Activated CD8-positive, alpha-beta memory T cell treated with anti-CD3 and anti-CD28 coated beads for 4 hours (primary cell): ENCODE measurements at places on chromosomes 13 and 19.

DNA sequence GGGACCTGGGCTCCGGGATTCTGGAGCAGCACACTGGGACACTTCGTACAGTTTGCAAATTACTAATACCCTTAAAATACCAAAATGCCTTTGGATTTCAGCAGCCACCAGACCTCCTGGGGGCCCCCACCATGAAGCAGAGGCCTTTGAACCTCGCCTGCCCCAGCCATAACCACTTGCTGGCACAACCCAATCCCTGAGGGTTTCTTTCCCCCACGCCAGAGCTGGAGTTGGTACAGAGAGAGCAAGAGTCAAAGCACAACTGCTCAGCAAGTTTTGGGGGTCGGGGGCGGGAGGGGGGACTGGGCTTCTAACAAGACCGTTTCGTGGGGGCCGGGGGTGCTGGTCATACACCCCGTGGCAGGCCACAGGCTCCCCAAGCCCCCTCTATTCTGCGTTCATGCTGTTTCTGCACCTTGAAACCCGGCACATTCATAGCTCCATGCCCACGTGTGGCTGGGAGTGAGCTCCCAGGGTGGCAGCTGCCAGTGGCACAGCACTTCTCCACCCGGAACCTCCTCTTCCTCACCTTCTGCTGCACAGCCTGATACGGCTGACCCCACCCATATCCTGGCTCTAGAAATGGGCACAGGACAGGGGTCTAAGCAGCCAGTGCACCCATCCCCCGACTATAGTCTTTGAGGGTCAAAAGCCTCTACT is 17.1 kb downstream of the PLEKHF1 start:
- no peak for DNase-seq

DNA sequence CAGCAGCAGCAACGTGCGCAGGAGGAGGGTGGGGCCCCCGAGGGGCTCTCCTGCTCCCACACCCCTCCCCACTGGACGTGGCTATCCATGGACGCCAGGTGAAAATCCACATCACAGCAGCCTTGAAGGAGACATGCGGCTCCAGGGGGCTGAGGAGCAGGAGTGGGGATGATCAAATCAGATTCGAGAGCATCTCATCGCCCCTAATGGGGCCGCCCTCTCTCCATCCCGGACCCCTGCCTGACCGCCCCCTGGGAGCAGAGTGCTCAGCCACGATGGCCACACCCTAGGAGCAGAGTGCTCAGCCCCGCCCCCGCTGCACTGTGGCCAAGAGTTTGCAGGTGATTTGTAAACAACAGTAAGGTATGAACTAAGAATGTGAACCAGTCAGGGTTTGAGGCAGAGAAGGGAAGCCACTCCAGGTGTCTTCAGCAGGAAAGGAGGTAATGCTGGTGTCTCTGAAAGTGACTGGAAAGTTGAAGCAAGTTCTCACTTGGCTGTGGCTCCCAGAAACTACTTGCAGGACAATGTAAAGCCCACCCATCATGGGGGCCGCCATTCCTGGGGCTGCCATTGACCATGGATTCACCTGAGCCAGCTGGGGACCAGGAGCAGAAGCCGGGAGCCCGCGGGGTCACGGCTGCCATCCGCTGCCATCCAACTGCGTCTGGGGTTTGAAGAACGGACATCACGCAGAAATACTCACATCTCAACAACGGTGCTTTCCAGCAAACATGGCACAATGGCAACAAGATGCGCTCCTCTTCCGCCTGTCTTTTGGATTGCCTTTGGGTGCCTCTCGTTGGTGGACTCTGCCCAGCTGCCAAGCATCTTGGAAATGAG is 71.8 kb downstream of the SPACA7 start:
- no peak for DNase-seq

DNA sequence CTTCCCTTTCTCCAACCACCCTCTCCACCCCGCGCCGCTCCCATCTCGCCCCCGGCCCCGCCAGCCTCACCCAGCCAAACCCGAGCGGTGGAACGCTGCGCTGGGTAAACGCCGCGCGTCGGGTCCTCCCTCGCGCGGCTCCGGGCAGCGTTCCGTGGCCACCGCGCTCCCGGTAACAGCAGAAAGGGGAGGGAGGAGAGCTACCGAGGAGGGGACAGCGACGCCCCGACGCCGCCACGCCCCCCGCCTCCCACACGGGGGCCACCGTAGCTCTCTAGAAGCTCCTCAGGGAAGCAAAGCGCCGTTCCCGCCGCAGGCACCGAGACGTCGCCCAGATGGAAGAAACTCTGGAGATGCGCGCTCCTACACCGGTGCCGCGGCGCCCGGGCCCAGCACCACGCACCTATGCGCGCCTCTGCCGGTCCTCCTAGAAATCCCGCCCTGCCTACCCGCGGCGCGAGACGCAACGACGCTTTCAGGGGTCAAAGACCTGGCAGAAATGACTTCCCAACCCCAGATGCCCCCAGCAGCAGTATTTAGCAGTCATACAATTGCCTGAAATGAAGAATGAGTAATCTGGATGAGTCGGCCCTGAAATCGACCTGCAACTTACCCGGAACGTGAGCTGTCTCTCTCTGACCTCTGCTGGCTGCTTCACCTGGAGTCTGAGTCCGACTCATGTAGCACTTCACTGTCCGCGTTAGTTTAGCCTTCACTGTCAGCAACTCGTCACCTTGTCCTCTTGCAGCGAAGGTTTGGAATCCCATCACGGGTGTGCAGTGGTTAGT is at the start of gene RUBCNL:
TSS of gene RUBCNL (minus strand) at position 189 of the 788 bp plus-strand sequence. CDS start 14,777 bp downstream, outside the sequence.
- no peak for DNase-seq

DNA sequence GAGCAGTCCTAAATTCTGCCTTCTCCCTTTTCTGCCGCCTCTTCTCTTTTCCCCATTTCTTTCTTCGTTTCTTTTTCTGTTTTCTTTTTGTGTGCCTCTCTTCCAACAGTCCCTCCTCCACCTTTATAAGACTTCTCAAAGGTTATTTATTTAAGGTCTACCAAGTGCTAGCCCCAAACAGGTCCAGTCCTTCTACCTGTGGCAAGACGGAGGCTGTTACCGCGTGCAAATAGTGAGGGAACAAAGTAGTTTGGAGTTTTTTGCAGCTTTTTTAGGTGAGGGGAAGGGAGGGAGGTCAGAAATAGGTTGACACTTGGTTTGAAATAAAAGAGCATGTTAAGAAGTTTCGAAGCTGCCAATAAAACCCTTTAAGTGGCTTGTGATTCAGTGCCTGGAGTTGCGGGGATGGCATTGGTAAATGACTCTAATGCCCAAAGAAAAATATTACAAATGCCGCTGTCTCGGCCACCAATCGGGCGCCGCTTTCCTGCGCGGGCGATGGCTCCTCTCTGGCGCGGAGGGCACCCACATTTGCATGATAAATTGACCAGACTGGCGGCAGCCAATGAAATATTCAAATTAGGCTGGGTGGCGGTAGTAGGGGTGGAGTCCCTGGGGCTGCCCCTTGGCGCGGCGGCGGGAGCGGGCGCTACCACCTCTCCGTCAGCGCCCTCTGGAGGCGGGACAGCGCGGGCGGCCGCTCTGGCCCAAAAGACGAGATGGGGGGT is 7.5 kb upstream of the TSHZ3 start:
- peak; percentile 31 for DNase-seq

DNA sequence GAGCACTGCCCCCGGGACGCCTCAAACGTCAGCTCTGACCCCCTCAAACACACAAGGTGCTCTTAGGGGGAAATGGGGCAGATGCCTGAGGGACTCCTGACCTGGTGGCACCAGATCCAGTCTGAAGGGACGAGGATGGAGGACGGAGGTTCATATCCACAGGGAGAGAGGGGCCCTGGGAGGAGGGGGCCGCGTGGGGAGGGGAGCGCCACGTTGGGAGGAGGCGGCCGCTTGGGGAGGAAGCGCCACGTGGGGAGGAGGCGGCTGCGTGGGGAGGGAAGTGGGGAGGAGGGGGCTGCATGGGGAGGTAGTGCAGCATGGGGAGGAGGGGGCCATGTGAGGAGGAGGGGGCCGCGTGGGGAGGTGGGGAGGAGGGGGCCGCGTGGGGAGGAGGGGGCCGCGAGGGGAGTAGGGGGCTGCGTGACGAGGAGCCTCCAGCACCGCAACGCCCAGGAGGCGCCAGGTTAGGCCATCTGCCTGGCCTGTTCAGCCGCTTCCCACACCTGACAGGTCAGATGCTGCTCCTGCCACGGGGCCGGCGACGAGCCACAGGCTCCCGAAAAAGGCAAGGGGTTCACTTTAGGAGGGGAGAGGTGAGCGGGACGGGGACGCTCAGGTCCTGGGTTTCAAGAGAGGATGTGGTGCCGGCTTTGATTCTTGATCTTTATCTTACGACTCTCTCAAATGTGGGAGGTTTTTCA is 36.7 kb upstream of the C13orf46 start:
- no peak for DNase-seq

DNA sequence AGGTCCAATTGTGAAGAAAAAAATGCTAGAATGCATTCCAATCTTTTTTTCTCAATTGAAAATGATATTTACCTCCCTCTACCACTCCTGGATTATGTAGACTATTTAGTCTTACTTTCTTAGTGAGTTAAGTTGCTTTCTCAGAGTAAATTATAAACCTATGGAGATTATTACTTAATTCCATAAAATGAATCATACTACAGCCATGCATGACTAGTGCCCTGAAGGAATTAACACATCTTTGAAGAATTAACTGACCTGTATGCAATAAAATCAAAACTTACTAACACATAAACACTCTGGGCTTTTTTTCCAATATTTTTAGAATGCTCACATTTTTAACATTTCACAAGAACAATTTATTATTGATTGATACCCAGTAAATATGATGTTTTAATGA is 379.4 kb upstream of the DACH1 start:
- no peak for DNase-seq

DNA sequence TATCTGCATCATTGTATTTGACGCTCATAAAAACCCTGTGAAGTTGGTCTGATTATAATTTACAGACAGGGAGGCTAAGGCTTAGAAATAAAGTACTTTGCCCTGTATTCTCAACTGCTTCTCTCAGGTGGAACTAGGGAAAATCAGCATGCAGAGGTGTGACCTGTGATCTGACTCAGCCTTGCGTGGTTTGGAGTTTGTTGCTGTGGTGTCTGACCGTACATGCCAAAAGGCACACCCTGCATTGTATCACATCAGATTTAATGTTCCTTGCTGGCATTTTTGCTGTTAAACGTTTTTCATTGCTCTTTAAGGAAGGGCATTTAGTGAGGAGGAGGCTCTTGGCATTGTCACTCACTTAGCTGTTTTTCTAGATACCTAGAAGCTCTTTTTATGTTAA is 58.8 kb upstream of the C1QTNF9B start:
- DNase-seq, result no peak

GRCh38 chr13:42876887-42877545 is 95.6 kb downstream of the FAM216B start:
- no peak for DNase-seq

- no peak for DNase-seq
These were observed 57.2 kb downstream of the CHST8 start for GRCh38 chr19:33678796-33679585.

GRCh38 chr19:30086916-30087315 is 144.9 kb downstream of the URI1 start:
- DNase-seq, result no peak

GRCh38 chr19:52070496-52070895 is 21.9 kb upstream of the ZNF432 start:
- no peak for DNase-seq

GRCh38 chr19:7873304-7874075 is 700 bp downstream of the PRR36 start:
- no peak for DNase-seq

DNA sequence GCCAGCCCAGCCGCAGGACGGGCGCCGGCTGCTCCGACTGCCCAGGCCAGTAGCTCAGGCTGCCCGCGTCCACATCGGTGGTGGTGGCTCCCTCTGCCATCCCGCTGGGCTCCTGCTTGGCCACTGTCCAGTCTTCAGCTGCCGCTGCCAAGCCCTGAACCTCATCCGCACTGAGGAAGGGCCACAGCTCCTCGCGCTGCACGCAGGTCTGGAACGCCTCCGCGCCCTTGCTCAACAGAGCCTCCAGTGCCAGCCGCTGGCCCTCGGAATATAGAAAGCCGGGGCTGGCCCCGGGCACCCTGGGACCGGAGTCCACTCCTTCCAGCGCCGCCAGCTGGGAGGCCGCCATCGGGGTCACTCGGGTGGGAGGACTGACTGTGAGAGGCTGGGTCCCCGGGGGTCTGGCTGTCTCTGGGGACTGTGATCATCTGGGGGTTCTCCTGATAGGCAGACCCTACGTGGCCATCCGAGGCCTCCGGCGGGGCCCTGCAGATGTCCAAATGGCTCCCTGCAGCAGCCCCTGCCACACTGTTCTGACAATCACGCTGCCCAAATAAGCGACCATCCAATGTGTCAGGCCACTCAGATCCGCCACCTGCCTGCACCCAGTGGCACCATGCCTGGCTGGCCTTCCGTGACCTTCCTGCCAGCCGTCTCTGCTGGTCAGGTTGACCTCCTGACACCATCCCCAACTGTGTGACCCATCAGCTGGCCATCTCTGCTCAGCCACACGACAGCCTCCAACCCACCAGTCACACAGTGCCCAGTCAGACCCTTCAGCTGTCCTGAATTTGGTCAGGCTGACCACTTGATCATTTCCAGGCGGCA is 1.6 kb downstream of the FAM83E start:
- DNase-seq, result no peak

DNA sequence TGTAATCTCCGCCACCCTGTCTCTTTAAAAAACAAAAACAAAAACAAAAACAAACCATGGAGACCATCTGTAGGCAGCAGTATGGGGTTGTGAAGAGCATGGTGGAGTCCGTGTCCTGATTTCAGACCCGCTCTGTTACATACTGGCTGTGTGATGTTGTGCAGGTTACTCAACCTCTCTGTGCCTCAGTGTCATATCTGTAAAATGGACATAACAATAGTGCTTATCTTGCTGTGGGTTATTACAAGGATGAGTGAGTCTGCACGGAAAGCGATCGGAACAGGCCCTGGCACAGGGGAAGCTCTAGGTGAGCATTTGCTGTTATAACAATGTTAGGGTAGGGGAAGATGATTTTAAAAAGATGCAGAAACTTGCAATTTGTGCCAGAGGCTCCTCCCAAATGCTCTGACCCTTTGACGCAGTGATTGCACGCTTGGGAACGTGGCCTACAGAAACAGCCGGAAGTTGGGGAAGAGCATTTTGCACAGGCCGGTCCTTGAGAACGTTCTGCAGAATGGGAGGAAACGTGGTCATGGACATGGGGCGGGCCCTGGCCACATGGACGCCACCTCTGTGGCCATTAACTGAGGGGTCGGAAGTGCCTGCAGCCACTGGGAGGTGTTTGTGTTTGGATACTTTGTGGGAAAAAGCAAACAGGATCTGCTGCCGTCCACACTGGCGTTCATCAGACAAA is 15.7 kb upstream of the SELENOW start:
- no peak for DNase-seq

GRCh38 chr19:35845215-35846037 is 6.9 kb downstream of the NPHS1 start:
- DNase-seq, result no peak

GRCh38 chr19:20080656-20081055 is 2.9 kb downstream of the ZNF90 start:
- DNase-seq, result no peak

GRCh38 chr13:41502673-41503072 is 45.3 kb downstream of the RGCC start:
- DNase-seq, result no peak

DNA sequence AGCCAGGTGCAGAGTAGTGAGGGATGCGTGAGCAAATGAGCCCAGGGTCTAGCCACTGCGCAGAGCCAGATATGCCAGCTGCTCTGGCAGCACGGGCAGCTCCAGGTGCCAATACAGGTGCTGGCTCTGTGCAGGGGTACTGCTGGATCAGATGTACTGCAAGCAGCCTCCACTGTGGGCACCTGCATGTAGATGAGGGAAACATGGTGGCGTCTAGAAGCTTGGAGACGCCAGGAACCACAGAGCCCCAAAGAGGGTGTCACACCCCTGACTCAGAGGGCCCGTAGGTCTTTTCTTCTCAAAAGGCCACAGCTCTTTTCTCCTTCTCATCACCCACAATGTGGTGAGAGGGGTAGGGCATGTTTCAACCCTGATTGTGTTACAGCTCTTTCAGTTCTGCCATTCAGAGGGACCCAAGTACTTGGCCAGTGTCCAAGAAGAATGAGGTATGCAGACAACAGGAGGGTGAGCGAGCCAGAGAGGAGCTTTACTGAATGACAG is 244.4 kb upstream of the SLITRK1 start:
- DNase-seq, result no peak
